ENCODE measurements at places on chromosomes 7 and 10. TPM values are rescaled to one million over a fixed set of nuclear protein-coding genes. Genes with fewer than 3 reads are reported as not detected.

Gene SLC16A12
- 33.7 TPM for polyA plus RNA-seq

Gene NACAD
- polyA plus RNA-seq = 9.4 TPM

Gene CDK14
- polyA plus RNA-seq = 38.5 TPM

Gene EMX2
- 163 TPM for polyA plus RNA-seq

Gene COL13A1
- polyA plus RNA-seq = 24.8 TPM

Gene PPRC1
- polyA plus RNA-seq = 31.0 TPM

Gene LRRC18
- polyA plus RNA-seq = 0.13 TPM

Gene CYP26C1
- polyA plus RNA-seq = not detected

Gene WASHC2A
- polyA plus RNA-seq = 55.7 TPM

Gene SVIL
- polyA plus RNA-seq = 44.7 TPM

Gene HOXA9
- 112 TPM for polyA plus RNA-seq

Gene EFCAB10
- 2.4 TPM for polyA plus RNA-seq

Gene CYP3A4
- polyA plus RNA-seq = 0.21 TPM

GRCh38 chr7:15309872-15310271 lies 251.9 kb downstream of the AGMO start:
- DNase-seq = no peak

DNA sequence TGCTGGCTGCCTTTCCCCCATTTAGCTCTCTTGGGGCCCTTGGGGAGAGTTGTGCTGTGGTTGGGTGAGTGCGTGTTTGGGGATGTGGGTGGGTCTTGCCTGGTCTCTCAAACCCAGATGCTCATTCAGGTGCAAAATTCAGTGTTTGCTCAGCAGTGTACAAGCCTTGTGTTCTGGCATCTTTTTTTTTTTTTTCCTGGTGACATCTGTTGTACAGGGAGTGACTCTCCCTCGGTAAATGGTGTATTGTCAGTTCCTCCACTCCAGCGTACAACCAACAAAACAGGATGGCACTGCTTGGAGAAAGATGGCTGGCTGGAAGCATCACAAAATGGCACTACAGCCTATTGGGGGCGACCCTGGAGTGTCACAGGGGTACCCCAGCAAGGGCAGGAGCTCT lies 75.5 kb downstream of the LRMDA start:
- no peak for DNase-seq

GRCh38 chr10:106734220-106734619 lies 430.3 kb downstream of the SORCS1 start:
- no peak for DNase-seq

DNA sequence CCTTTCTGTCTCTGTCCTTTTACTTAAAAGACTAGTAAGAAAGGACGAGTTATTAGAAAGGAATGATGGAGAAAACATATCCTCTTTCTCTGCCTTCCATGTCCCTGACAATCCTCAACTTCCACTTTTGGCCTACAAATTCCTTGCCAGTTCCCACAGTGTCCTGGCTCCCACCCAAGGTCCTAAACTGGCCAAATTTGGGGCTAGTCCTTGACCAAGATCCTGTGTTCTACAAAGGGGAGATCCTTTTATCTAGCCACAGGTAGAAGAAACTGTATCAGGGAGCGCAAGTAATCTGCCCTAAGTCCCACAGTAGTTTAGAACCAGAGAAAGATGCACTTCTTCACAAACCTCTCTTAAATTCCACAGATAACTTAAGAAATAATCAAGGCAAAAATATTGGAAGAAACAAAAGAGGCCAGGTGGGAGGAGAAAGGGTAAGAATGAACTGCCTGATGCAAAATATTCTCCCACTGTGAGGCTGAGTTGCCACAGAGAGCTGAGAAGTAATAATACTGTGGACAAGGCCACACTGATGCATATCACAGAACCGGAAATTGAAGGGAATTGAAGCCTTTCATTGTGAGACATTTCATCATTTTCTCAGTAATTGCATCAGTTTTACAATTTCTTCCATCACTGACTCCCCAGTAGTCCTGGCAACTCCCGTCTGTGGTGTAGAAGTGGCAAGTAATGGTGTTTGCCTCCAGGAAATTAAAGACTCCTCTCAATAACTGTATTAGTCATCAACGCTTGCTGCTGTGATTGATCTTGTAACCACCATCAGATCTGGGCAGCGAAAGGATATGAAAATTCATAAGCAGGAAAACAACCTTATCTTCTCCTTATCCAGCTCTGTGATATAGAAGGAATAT lies 47.2 kb downstream of the DNAJC12 start:
- DNase-seq = no peak

DNA sequence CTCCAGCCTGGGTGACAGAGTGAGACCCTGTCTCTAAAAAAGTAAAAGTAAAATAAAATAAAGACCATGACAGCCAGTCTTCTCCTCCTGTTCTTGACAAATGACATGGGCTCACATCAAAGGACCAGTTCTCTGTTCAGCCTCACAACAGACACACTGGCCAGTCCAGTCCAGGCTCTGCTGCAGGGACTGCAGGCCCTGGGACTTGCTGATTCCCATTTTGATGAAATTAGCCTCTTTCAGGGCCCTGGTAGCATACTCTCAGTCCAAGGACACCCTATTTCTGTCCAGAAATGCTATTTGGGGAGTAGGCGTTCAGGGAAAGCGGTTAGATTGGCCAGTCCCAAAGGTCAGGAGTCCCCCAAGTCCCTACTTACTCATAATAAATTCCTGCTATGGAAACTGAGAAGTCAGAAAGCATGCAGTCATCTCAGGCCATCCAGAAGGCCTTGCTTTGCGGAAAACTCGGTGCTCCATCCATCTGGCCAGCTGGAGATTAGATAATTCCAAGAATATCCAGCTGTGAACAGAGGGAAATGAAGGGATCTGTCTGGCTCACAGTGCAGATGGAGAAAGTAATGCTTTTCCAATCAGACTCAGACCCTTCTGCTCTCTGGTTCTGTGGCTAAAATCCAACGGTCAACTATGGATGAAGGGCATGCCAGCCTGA lies 74.4 kb downstream of the RAB11FIP2 start:
- no peak for DNase-seq

GRCh38 chr10:43461950-43462349 lies 25.0 kb downstream of the ZNF487 start:
- DNase-seq = peak; percentile 61

- no peak for DNase-seq
These were observed 309.1 kb downstream of the LRMDA start for GRCh38 chr10:75740541-75740940.

GRCh38 chr10:128277267-128277840 lies 151.1 kb upstream of the MKI67 start:
- DNase-seq = no peak

GRCh38 chr7:84822941-84823510 lies 363.8 kb downstream of the SEMA3D start:
- no peak for DNase-seq

- no peak for DNase-seq
These were observed 115.3 kb upstream of the BMPER start for GRCh38 chr7:33789871-33790630.

DNA sequence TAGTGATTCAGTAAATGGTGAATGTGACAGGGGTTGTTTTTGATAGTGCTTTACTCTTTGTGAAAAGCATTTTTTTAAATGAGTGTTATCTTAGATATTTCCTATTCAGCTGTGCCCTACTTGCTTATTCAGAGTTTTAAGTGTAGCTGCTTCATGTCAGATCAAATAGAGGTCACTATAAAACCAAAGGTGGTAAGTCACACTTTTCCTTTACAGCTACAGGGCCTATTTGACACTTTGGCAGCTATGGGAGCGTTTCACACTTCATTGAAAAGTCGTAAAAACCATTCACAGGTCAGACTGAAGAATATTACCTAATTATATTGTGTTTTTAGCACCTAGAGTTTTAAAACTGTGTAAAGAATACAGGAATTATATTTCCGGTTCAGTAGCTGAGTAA lies 67.3 kb downstream of the ANKIB1 start:
- DNase-seq = no peak

GRCh38 chr7:145884716-145885514 lies 231.7 kb upstream of the CNTNAP2 start:
- DNase-seq = no peak

- DNase-seq = peak; percentile 23
These were observed 36.7 kb upstream of the BTBD16 start for GRCh38 chr10:122234416-122234815.

- DNase-seq = no peak
These were observed 501.6 kb downstream of the TCERG1L start for GRCh38 chr10:130809761-130810515.

DNA sequence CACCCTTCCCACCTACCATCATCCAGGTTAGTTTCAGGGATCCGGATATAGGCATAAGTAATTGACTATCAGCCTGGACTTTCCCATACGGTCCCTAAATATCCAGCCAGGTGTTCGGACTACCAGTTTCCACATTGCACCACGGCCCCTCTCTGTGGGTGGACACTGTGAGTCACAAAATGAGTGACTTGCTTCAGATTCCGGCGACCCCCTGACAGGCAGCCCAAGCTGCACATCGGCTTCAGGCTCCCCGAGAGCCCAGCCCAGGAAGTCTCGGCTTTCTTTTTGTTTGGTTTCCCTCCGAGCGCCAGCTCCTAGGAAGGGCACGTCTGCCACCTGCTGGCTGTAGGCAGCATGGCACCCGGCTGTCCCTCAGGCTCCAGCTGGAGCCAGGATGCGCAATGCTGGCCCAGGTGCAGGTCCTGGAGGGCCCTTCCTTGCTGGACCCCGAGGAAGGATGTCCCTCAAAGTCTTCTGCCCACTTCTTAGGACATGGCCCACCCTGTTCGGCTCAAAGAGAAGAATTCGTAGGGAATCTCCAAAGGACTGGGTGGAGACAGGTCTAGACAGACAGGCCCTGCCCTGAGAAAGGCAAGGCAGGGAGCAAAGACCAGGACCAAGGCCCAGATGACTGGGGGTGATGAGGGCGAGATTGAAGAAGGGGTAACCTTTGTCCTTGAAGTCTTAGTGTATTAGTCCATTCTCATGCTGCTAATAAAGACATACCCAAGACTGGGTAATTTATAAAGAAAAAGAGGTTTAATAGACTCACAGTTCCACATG lies 10.6 kb downstream of the HABP2 start:
- DNase-seq = peak; percentile 64

DNA sequence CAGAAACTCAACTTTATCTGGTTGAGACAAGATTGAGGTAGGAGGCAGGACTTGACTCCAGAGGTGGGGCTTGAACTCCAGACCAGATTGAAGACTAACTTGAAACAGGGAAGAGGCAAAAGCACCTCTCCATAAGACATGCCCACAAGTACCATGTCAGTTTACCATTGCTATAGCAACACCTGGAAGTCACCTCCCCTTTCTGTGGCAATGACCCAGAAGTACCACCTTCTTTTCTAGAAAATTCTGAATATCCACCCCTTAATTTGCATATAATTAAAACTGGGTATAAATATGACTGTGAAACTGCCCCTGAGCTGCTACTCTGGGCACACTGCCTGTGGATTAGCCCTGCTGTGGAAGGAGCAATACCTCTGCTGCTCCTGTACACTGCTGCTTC lies 4.9 kb upstream of the TOMM7 start:
- DNase-seq = no peak

GRCh38 chr10:116251602-116252395 lies 21.2 kb downstream of the GFRA1 start:
- DNase-seq = no peak

GRCh38 chr10:79339266-79339665 lies 8.0 kb upstream of the PPIF start:
- DNase-seq = no peak

DNA sequence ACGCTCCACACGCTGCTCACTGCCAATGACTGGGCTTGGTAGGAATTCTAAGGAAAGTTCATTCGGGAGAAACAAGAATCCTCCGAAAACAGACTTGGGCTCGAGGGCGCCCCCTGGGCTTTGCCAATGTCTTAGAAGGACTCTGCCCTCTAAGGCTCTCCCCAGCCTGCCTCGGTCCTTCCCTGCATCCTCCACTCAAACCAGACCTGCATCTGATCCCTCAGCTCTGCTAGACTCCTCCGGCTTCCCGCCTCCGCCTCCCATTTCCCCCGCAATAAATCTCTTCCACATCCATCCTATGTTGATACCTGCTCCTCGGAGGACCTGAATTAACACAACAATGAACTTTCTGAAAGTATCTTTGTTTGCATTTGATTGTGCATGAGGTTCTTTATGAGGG lies 177.6 kb downstream of the PLPP4 start:
- no peak for DNase-seq

- no peak for DNase-seq
These were observed 69.8 kb downstream of the TCF7L2 start for GRCh38 chr10:113019692-113020474.

GRCh38 chr7:151626422-151627115 lies 106.9 kb upstream of the RHEB start:
- DNase-seq = no peak

GRCh38 chr7:107185716-107186115 lies 16.9 kb downstream of the HBP1 start:
- DNase-seq = no peak

GRCh38 chr10:108736111-108736510 lies 1187.2 kb downstream of the XPNPEP1 start:
- DNase-seq = no peak

GRCh38 chr7:646487-646886 lies 80.0 kb upstream of the DNAAF5 start:
- DNase-seq = no peak

- DNase-seq = no peak
These were observed 1.8 kb downstream of the FOXI2 start for GRCh38 chr10:127738512-127739424.

Measured in right renal pelvis (tissue), 4 donors.